ENCODE measurements at places on chromosomes 3 and 15. TPM values are rescaled to one million over a fixed set of nuclear protein-coding genes. Genes with fewer than 3 reads are reported as not detected.

GRCh38 chr15:51939216-51939615, 32.4 kb downstream of the LEO1 start:
- no peak for DNase-seq

DNA sequence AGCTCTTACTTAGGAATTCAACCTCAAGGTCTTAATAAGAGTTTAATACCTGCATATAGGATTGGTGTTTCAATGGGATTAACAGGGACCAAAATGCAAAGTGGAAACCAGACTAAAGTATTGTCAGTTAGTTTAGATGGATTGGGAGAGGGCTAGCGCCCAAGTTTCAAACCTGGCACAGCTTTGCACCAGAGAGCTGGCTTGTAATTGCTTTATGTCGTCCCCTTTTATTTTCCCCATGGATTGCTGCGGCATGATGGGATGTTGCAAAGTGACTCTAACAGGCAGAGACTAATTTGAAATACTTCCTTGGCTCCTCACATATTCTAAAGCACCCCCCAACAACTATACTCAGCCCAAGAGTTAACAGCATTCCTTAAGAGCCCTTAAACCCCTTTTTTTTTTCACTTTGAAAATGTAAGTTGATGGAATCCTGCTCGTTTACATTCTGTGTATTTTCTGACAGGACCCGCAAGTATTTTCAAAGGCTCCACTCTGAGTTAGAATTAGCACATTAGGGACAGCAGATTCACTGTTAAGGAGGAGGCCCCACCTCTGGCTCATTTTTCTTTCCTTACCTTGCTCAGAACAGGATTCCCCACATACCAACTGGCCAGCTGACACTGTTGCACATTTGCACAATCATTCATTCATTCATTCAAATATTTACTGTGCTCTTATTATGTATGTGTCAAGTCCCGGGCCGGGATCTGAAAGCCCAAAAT, 214.2 kb downstream of the ERC2 start:
- no peak for DNase-seq

DNA sequence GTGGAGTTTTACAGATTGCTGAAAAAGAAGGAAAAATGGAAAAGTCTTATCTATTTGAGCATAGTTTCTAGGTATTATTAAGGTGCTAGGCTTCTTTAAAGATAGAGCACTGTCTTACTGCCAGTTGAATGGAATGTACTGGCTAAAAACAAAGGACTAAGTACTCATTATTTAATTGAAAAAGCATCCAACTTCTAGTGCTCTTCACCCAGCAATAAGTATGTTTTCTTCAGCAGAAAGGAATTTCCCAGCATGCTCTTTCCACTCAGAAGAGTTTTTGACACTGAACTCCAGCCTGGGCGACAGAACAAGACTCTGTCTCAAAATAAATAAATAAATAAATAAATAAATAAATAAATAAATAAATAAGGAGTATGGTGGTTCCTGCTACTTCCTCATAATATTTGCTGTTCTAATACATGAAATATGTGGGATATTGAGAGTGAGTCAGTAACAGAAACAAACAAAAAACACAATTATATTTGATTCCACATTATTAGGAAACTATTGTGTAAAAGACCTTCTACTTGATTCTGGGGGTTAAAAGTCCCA, 70.6 kb downstream of the ATP13A4 start:
- DNase-seq: no peak

Gene PRSS50
- total RNA-seq: 1.6 TPM

- DNase-seq: no peak
Measured at GRCh38 chr3:72739531-72740466, 108.4 kb downstream of the SHQ1 start.

Gene WDR93
- total RNA-seq: 0.68 TPM

DNA sequence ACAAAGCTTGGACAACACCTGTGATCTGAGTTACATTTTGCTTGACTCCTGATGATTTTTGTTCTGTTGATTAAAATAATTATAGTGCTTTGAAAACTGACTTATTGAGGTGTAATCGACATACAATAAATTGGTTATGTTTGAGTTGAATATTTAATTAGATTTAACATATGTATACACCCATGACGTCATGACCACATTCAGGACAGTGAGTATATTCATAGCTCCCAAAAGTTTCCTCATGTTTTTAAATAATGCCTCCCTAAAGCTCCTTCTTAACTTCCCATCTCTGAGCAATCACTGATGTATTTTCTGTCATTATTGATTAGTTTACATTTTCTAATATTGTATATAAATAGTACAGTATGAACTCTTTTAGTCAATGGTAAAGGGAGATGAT, 801.2 kb downstream of the PDCD6IP start:
- DNase-seq: no peak

- no peak for DNase-seq
Measured at GRCh38 chr15:75459581-75459980, 8.1 kb upstream of the SIN3A start.

Gene LRRC31
- total RNA-seq: 0.78 TPM

Gene ACAP2
- total RNA-seq: 58.9 TPM

DNA sequence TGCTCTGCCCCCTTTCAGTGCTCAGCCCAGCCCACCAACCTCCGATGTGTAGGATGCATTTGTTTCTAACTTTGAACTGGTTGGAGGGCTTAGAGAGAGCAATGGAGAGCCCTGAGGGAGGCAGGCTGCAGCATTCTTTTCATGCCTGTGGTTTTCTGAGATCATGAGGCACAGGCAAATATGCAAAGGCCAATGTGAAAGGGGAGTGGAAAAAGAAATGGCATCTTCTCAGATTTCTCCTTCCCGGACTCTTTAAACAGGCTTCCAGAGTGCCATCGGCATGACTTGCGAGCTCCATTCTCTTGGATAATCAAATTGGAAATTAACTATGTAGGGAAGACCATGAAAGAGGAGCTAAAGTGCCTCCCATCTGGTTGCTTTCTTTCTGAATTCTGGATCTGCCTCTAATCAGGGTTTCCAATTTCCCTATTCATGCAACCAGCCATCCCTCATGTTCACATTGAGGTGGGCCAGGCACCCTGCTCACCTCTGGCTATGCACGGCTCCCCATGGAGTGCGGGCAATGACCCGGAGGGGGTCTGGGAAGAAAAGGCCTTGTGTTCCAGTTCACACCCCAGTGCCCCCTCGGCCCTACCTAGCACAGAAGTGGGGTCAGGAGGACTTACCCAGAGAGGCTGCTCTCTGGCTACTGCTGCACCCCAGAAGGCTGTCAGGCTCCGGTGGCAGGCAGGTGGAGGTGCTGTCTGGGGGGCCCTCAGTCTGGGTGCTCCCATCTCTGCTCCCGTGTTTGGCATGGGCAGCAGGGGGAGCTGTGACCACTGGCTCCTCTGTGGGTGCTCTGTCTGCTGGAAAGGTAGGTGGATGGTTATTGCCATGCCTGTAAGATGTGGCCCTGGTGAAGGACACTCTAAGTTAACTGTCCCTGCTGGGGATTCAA, 16.1 kb downstream of the AMOTL2 start:
- no peak for DNase-seq

Measured in ureter (tissue), 1 donor.